ENCODE measurements at places on chromosomes 6 and 20.

- DNase-seq = no peak
These were observed 76.8 kb downstream of the REV3L start for GRCh38 chr6:111406200-111406721.

DNA sequence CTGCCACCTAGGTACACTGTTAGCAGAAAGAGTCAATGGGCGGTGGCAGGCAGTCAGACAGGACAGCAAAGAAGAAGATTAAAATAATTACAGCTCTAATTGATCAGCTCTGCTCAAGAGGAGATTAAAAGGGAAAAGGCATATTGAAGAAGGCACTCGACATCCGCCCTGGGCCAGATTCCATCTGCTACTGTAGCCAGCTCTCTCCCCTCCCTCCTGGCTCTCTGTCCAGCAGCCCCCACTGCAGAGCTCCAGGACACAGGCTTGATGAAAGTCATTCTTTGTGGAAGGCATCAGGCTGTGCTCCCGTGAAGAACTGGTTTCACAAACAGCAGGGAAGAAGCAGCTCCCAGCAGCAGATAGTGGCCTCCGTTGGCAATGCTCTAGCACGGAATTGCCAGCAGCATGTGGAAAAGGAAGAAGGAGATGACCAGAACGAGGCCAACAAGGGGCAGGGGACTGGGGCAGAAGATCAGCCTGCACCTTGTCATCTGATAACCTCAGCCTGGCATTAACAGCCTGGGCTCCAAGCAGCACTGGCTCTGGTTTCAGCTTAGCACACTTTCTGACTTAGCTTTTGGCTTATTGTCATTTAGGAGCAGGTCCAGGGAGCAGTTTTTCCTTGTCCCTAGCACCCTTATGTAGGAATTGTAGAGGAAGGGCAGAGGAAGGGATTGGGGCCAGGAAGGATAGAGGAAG lies 465.9 kb downstream of the KIF16B start:
- no peak for DNase-seq

DNA sequence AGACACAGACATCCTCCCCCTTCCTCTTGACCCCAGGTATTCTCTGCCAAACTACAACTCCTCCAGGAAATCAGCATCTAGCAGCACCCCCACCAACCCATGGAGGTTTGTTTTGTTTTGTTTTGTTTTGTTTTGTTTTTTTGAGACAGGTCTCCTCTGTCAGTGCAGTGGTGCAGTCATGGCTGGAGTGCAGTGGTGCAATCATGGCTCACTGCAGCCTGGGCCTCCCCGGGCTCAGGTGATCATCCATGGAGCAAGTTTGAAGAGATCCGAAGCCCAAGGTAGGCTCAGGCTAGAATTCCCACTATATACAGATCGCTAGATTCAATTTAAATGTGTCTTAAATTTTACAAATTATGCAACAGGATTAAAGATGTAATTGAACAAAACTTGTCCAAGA lies 518.2 kb upstream of the ARID1B start:
- DNase-seq = no peak

- no peak for DNase-seq
These were observed 35.6 kb upstream of the SLCO4A1 start for GRCh38 chr20:62606551-62607201.

- no peak for DNase-seq
These were observed 21.7 kb upstream of the SENP6 start for GRCh38 chr6:75579951-75580350.

DNA sequence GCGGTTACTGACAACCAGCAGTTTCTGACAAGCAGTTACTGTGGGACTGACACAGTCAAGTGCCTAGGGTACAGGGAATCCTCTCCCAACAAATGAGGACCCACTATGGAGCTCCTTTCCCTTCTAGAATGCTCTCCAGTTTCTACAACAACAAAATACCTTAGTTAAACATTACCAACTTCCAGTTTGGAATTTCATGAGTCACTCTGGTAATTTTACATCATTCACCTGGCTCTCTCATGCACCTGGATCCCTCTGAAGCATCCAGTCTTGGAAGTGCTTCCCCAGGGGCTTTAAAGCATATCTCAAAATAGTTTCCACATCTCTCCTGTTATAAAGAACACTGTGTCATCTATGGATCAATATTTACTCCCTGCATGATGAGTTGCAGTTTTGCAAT lies 286.7 kb upstream of the SPTLC3 start:
- DNase-seq = no peak

GRCh38 chr6:47672816-47673215 lies 25.6 kb upstream of the ADGRF4 start:
- no peak for DNase-seq

DNA sequence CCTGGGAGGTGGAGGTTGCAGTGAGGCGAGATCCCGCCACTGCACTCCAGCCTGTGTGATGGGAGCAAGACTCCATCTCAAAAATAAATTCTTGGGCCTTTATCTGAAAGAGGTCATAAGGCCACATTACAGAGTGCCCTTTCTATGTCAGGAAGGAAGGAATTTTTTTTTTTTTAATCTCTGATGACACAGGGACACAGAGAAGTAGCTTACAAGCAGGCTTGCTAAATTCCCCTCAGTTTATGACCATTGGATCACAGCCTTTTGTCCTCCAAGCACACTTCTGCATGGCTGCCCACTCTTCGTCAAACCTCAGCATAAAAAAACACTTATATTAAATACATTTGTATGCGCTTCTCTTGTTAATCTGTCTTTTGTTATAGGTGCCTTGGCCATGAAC lies 7.5 kb upstream of the IFNGR1 start:
- no peak for DNase-seq

DNA sequence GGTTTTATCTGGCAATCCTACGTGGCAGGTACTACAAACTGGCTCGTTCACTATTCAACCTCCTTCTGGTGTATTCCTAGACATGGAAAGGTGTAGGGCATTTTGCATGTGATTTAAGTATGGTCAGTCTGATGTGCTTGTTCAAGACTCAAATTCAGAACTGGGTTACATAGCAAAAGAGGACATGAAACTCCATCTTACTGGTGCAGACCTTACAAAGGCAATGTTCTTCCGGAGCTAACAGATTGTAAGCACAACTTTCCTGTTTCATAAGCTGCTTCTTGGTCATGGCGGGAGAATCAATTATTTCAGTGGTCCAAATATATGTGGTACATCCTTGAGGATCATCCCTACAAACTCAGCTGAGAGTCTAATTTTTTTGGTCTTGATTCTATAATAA lies 703.4 kb downstream of the EPM2A start:
- no peak for DNase-seq

DNA sequence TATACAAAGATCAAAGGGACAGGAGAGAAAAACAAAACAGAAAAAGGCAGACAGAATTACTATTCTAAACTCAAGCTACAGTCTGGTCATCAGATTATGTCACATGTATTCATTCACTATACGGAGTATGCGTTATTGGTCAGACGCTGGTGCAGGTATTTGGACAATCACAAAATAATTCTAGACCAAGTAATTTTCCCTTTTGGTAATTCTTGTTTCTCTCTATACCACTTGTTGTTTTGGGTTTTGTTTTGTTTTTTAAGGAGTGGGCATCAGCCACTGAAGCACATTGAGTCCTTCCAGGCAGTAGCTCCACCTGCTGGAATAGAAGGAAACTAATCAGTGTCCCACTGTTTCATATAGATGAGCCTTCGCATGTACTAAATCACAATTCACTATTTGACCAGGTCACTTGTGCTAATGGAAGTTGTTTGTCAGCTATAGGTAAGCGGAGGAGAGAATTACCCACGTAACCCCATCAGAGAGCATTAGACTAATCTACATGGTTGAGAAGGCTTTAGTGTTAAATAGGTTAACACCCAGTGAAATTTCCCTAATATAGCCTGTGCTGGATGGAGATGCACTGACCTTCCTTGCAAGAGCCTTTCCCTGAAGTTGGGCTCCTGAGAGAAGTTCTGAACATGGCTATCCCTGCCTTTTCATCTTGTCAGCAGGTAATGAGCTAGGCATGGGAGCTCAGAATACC lies 77.9 kb downstream of the TNFAIP3 start:
- no peak for DNase-seq

- no peak for DNase-seq
These were observed 82.2 kb upstream of the OPRM1 start for GRCh38 chr6:153956808-153957207.

- DNase-seq = no peak
These were observed 7.7 kb upstream of the HTR1B start for GRCh38 chr6:77470983-77471382.

- no peak for DNase-seq
These were observed 675.1 kb upstream of the MMS22L start for GRCh38 chr6:97958134-97958533.

- DNase-seq = no peak
These were observed 49.6 kb upstream of the NT5E start for GRCh38 chr6:85400331-85400730.

DNA sequence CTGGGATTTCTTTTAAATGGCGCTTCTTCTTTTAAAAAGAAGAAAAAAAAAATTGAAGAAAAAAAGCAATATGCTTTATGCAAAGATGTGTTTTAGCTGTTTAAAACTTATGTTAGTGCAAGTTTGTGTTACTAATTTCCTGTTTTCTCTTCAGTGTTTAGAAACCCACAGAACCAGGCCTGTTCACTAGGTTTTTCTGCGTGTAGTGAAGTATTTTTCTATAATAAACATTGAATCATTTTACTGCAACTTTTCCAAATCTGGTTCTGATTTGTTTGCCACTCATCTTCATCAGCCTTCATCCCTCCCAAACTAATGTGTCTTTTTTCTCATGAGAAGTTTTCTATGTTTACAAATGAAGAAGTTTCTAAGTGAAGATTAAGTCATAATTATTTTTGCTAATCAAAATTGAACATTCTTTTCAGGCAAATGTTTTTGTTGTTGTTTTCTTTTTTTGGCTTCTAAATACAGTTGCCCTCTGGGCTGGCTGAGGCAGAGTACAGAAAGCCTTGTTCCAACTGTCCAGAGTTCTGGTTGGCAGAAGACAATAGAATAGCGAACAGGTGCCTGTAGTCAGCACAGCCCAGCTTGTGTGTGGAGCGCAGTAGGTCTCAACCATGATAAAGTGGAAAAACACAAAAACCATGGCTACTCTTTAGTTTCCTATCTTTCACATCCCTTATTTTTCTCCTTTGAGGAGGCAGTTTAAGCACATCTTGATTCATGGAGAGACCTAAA lies 14.5 kb downstream of the ZNF76 start:
- DNase-seq = no peak

DNA sequence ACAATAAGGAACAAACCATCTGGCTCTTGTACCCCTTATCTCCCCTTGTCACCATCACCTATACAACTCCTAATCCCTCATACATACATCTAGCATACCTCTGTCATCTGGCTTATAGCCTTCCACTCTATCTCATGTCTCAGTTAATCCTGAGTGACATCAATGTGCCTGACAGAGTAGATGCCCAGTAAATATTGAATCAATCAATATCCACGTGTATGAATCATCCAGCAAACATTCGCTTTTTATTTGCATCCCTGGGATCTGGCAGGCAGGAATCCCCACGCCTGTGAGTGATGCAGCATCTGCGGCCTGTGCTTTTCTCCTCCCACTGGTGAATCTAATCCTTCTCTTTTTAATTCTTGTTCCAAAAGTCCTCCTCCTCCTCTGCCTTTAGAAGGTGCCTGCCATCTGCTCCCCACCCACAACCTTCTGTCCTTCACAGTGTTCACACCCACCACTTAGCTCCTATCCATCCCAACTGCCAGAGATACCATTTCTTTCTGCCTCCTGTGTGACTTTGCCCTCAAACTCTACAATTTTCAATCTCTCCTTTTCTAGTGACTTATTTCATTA lies 37.6 kb downstream of the ZNF391 start:
- DNase-seq = no peak

GRCh38 chr6:111800259-111800765 lies 72.9 kb downstream of the FYN start:
- no peak for DNase-seq

DNA sequence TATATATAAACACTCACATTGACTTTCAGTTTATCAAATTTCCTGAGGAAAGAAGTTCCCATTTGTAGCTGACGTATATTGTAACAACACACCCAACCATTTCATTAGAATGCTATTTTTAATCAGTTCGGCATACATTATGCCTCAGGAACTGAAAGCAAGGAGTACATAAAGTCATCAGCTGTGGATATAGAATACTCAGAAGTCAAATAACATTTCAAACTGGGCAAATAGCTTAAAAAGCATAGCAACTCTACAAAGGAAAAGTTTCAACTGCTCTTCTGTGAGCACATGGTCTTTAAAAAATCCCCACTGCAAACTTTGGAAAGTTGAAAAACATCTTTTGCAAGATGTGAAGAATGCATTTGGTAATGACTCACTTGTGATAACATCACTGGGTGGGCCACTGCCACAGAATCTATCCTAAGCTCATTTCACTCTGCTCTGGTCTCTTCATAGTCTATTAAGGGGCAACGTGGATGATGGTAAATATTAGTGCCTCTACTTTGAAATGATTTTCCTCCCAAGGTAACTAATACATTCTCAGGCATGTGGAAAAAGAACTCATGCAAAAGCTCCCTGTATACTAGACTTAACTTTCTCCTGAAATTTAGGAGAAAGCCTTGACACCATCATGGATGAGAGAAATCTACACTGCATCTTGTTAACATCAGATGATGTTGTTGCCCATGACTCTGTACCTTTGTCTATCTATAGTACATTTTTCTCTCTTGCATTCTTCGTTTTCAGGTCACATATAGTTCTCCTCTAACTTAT lies 49.2 kb downstream of the FYN start:
- DNase-seq = no peak

DNA sequence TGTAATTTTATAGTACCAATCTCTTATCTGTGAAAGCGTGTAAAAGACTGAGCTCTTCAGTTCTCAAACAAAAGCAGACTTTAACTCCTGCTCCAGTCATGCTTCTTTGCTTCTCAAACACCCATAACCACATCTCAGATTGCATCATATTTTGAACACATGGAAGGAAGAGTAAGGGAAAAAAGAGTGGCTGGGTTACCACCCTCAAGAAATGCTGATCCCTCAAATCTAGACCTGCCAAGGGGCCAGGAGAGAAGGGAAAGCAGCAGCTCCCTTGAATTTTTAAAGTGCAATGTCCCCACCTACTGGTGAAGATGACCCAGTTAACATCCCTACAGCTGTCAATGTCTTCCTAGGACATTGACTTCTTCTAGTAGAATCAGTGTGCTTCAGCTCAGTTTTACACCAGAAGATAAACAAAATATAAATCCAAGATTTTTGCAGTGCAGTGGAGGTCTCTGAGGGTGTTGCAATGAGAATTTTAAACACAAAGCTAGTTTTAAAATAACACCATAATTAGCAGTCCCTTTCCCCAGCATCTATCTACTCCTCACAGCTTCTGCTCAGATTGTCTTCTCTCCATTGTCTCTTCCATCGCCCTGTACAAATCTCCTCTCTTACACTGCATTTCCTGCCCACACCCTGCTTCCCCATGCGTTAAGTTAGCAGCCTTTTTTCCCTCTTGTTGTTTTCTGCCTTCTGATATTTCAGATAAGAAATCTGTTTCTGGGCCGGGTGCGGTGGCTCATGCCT lies 22.6 kb upstream of the HLA-DQB2 start:
- DNase-seq = no peak

- DNase-seq = no peak
These were observed 73.4 kb downstream of the FGD2 start for GRCh38 chr6:37078814-37079213.

Measured in activated T-helper 1 cell treated with anti-CD3 and anti-CD28 coated beads, Interleukin-2, amount 50 U/mL, for 16 hours (primary cell).